ENCODE measurements at places on chromosomes 7 and 10.
A peak's percentile ranks its signal among the peaks of the same experiment; 100 is the strongest.

GRCh38 chr10:101769541-101770180, 6.3 kb downstream of the FGF8 start:
- DNase-seq: no peak

GRCh38 chr10:29917311-29917710, 142.1 kb downstream of the JCAD start:
- DNase-seq: no peak

DNA sequence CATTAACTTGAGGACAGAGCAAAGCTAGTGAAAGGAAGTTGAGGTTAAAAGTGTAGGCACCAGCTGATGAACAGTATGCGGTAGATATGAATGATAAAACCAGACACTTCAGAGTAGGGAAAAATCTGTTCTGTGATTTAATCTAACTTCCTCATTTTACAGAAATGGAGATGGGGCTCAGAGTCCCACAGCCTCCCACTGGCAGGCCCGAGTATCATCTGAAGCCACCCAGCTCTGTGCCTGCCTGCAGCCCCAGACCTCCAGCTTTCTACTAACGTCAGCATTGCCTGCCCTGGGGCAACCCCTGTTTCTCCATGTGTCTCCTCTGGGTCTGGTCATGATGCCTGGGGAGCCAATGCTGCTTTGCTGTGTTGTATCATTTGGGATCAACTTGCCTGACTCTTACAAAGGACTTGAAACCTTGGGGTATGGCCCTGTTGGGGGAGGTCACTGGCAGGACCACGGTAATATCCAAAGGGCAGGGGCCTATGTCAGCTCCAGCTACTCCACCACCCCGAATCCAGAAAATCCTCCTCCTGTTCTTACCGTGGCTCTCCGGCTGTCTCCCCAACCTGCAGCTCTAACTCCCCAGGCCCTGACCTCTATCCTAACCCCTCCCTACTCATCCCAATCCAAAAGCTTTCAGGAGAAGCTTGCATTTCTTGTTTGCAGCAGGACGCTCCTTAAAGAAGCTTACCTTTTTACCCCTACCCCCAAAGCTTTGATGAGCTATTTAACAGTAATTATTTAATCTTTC, 56.2 kb upstream of the NPY start:
- DNase-seq: peak; percentile 7

DNA sequence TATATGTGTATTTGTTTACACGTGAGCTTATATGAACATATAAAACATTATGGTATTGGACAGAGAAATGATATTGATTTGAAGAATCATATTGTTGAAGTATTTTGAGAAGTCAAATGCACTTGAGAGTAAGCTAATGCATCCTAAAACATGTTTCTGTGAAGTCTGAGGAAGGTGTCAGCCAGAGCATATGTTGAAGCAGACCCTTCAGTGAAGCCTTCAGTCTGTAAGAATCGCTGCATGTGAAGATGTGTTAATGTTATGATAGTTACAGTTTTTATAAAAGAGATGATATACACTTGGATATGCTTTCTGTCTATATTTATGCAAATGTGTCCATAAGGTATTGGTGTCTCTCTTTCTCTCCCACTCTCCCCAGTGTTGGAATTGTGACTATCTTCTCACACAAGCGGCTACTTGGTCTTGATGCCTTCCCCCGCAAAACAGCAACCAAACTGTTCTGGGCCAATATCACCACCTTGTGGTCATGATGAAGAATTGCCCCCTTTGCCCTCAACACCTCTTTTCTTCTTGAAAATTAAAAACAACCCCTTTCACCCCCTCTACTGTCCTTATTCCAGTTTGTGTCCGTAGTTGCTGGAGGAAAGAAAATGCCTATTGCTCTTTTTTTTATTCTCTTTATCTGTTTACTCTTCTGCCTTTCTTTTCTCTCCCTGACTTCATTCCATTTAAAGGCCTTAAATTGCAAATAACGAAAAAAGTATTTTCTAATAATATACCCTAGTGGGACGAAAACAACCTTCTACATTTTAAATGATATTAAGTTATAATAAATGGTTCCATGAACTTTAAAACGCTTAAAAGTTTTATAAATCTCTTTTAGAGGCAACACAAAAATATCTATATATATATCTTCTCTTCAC, 64.9 kb downstream of the IKZF1 start:
- DNase-seq: no peak

- peak; percentile 11 for DNase-seq
Observed at GRCh38 chr7:93442478-93443224, 131.9 kb downstream of the CALCR start.

DNA sequence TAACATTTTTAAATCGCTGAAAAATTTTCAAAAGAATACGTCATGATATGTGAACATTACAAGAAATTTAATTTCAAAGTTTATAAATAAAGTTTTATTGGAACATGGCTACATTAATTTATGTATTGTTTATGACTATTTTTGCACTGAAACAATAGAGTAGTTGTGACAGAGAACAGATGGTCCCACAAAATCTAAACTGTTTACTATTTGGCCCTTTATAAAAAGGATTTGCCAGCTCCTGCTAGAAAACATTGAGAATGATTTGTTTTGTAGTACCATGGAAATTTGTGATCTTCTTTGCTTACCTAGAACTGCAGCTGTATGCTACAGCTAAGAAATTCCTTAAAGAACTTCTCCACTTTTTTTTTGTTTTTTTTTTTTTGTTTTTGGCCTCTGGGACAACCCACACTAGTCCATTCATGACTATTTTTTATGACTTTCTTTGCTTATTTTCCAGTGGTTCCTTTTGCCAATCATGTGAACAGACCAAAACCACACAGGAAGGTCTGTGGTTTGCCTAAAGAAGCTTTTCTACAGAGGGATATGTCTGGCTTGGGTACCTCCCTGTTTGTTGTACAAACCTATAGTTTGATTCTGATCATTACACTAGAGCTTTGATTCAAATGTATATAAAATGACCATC, 55.7 kb downstream of the ST7 start:
- DNase-seq: no peak

- no peak for DNase-seq
Observed at GRCh38 chr7:18180685-18181084, 153.0 kb upstream of the PRPS1L1 start.

DNA sequence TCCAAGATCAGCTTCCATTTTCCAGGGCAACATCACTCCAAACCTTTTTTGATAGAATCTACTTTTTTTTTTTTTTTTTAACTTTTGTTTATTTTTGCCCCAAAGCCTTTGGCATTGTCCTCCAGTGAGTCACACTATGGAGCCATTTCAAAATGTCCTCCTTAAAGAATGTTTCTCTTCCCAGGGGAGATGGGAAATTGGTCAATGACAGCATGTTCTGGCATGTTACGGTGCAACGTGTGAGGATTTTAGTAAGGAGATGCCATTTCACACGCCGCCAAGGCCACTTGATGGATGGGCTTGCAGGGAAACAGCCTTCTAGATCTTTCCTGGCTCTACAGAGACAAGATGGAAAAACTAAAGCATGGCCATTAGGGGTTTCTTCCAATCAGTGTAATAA, 30.7 kb upstream of the TRIL start:
- DNase-seq: no peak

- no peak for DNase-seq
Observed at GRCh38 chr10:2839081-2839725, 228.1 kb upstream of the PFKP start.

DNA sequence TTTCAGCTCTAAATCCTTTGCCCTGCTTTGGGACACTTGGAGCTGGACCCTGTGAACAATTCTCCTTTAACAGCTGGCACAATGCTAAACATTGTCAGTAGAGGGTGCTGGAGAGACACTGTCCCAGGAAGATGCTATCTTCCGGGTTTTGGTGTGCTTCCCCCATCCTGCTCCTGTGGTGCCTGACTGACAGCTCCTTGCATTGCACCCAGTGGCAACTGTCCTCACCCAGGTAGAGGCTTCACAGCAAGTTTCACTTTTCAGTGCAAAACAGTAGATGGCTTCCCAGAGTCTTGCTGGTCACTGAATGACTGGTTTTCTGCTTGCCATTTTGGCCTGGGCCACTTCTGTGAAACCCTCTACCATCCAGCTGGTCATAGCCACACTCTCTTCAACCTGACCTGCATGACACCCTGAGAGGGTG, 77.3 kb downstream of the CDC14C start:
- DNase-seq: no peak

DNA sequence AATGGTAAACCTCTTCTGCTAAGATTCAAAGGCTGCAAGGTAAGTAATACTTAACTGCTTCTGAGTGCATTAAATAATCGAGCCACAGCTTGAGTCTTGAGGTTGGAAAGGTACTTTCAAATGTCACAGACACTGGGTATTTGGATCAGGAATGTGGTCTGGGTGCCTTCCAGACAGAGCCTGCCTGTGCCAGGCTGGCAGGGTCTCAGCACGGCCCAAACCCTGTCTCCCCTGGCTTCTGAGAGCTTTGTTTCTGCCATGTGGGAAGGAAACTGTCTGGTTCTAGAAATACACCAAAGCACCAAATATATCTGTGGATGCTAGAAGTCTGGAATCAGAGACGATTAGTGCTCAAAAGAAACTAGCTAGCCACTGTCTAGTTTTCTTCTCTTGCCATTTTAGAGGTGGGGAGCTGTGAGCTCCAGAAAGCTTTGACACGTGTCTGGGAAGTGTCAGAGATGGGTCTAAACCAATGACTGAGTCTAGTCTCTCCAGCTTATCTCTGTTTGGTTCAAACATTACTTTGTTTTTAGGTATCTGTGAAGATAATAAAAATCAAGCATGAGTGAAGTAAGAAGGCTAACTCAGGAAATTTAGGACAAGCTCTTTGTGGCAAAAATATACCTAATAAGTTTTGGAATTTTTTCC, 162.8 kb downstream of the CYP26A1 start:
- no peak for DNase-seq

DNA sequence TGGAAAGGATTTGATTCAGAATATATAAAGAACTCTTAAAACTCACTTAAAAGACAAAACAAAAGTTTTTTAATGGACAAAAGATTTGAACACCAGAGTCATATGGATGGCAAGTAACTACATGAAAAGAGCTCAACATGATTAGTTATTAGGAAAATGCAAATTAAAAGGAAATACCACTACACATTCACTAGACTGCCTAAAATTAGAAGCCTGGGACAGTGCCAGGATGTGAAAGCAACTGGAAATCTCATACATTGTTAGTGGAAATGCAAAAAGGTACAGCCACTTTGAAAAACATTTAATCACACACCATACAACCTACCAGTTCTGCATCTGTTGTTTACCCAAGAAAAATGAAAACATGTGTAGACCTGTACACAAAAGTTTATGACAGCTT, 48.8 kb downstream of the RALA start:
- DNase-seq: no peak

DNA sequence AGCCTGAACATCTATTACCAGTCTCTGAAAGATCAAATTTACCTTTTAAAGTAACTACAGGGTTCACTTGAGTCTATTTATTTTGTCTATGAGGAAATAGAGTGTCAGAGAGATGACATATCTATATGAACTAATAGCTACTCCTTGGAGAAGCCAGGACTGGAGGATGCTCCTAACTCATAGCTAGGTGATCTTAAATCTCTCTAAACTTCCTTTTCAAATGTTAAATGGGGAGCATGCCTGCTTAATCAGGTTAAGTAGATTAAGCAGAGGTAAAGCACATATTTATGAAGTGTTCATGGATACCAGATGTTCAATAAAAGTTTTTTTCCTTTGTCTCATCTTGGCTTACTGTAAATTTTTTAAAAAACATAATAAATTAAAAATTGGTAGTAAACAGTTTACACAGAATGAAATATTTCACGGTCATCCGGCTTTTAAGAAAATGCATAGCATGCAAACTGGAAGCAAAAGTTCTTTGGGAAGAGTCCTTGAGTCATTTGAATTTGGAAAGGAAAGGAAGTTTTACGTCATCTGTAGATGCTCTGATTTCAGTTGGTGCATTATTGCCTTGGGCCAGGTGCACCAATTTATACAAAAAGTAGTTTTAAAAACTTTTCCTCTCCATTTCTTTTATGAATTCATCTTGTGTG, 155.1 kb downstream of the BICC1 start:
- DNase-seq: no peak

DNA sequence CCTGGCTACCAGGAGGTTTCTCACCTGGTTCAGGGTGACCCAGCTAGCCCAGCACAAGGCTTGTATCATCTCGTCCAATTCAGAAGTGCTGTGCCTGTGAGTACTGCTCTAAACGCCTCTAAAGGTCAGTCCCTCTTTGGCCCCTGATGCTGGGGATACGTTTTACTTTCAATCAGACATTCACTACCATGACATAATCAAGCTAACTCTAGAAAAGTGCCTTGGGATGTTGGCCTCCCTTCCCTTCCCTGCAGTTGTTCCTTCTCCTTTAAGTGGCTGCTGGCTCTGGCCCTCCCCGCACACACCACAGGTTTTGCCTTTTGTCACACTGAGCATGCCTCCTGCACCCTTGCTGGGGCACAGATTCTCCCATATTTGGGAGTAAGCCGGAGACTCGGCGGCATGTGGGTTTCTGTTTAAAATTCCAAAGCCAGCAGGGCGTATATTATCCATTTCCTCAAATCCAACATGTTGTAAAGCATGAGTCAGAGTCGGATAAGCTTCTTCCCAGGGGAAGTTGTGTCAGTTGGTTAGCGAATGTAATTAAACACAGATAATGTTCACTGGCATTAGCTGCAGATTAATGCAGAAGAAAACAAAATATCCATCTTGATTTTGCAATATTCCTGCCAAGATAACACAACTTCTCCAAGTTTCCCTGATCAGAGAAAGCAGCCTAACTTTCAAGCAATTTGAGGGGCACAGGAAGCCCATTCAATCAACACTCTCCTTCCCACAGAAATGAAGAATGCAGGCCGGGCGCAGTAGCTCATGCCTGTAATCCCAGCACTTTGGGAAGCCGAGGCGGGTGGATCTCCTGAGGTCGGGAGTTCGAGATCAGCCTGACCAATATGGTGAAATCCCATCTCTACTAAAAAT, 31.8 kb upstream of the VCL start:
- no peak for DNase-seq

DNA sequence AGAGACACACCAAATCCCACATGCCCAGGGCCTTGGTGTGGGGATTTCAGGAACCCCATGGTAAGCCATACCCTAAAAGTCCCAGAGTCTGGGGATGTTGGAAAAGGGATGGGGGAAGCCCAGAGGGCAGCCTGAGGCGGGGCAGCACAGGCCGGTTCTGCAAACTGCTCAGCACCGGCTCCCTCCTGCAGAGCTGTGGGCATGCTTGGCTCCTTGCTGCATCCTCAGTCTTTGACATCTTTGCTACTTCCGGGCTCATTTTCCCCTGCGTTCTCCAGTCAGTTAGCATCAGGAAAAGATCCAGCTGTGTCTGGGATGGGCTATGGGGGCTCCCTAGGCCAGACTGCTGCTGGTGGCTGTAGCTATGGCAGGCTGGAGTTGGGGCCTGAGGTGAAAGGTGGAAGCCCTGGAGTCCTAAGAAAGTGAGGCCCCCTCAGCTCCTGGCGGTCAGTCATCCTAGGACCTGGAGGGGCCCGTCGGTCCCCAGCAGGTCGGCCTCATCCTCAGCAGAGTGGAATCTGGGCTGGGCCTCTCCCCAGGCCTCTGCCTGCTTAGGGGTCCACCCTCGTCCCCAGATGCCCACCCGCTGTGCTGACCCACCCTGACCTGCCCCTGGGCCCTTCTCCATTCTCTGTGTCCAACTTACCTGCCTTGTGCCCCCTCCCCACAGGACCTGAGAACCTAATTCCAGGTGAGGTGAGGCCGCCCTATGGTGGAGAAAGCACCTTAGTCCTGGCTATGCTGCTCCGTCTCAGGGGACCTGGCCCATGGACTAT, 9.3 kb downstream of the TBATA start:
- DNase-seq: no peak

Data from T-helper 17 cell (primary cell).